ENCODE measurements at places on chromosomes 11 and 22.

DNA sequence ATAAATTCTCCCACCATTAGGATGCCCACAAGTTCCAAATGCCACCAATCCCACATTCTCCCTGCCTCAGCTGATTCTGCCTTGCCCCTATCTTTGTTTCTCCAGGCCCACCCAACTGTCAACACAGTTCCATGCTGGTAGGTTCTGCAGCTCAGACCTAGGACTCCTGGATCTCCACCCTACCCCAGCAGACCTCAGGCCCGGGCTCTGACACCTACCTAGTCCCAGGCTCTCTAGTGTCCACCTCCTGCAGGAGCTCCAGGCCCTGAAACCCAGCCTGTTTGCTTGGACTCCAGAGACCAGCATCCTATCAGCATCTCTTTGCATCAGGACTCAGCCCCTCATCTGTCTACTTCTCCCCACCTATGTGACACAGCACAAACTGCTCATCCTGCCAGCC, 86.5 kb downstream of the PDE2A start:
- no peak for DNase-seq

DNA sequence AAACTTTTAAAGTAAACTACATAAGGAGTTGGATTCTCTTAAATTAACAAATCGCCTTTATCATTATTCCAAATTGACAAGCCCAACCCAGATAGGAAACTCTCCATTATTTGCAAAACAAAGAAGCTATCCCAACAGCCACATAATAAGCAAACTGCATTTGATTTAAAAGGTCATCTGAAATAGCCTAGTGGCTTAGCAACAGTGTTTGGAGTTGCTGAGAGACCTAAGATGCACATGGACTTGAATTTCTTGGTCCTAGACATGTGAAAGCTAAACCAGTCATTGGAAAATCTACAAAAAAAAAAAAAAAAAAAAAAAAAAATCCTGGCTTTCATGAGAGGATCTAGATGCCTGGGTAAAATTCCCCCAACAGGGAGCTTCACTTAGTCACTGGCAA, 69.5 kb downstream of the PRCP start:
- DNase-seq, result no peak

GRCh38 chr22:39444247-39444800, 12.5 kb upstream of the MGAT3 start:
- no peak for DNase-seq

GRCh38 chr11:125429174-125429707, 66.8 kb downstream of the FEZ1 start:
- DNase-seq, result peak; percentile 18

GRCh38 chr22:49470741-49471503, 356.8 kb downstream of the BRD1 start:
- DNase-seq, result no peak

DNA sequence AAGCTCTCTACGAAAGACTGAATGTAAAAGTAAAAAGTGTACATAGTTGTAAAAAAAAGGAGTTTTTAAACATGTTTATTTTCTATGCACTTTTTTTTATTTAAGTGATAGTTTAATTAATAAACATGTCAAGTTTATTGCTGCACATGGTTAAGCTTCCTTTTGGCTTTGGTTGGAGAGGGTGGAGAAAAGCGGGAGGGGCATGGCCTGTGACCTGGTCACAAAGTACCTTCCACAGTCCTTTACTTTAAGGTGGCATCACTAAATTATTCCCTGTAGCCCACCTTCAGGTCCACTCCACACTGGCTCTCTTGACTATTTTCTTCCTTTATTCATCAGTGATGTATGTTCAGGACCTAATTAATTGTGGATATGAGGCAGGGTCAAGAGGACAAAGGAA, 586 bp upstream of the TTC36 start:
- DNase-seq, result no peak

DNA sequence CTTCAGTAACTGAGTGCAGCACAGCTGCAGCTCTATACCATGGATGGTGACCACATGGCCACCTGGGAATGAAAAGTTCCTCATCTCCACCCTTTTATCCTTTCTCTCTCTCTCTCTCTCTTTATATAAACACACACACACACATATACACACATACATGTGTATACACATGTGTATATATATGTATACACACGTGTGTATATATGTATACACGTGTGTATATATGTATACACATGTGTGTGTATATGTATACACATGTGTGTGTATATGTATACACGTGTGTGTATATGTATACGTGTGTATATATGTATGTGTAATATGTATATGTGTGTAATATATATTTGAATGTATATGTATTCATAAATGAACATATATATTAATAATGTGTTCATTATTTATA, 18.8 kb upstream of the FAR1 start:
- no peak for DNase-seq

DNA sequence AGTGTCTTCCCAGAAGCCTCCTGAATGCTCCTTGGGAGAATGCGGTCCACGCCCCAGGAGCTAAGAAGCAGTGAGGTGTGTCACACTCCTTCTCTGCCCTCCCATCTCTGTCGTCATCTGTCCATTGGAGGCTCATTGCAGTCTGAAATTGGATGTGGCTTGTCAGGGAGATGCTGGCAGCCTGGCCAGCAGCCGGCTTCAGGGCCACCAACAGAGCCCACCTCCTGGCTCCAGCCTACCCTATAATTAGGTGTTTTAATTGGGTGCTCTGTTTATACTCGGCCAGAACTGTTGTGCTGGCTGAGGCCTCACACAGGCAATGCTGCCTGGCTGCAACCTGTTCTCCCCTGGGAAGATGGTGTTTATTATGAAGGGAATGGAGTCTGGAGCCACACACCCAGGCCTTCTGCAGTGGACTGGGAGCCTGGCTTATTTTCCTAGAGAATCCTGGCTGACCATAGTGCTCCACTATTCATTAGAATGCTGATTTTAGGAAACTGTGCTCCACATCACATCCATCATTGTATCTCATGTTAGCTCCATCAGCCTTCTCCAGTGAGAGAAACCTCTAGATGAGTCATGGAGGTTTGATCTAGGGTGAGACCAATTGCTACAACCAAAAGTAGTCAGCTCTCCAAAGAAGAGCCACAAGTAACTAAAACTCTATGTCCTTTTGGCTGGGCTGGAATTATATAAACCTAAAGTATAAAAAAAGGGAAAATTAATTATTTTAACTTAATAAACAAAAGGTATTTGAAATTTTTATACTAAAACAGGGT, 86.8 kb upstream of the CRTAM start:
- no peak for DNase-seq

- DNase-seq, result no peak
These were observed 7.3 kb downstream of the UBE2L6 start for GRCh38 chr11:57560146-57560545.

DNA sequence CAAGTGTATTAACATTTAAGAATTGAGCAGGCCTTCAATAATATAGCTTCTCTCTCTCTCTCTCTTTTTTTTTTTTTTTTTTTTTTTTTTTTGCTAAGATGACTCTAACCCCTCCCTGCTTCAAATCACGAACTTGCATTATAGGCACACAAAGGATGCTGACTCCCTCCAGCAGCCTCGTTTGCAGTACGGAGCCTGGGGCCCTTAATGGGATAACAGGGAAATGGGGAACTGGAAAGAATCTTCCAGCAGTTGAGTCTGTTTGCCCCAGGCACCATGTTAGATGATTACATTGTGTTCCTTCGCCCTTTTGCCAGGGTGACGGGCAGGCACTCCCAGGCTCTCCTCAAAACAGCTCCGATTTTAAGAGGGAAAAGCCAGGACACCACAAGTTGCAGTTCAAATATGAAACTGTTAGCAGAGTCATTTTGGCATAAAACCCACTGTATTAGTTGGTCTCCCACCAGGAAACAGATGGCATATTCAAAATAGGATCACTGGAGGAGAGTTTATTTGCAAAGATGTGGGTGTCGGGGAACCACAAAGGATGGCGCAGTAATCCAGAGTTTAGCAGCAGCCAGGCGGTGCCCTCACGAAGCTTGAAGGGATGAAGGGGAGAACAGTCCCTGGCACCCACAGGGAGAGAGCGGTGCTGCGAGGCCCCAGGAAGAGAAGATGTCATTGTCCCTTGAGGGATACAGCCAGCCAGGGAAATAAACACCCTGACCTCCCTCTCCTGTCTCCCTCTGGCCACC, 26.5 kb upstream of the TREH start:
- no peak for DNase-seq

DNA sequence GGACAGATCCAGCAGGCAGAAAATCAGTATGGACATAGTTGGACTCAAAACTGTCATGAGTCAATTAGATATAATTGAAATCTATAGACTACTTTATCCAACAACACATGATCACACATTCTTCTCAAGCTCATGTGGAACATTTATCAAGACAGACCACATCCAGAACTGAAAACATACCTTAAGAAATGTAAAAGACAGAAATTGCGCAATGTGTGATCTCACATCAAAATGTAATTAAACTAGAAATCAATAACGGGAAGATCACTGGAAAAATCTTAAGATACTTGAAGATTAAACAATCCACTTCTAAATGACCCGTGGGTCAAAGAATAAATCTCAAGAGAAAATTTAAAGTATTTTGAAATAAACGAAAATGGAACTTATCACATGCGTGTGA, 435.3 kb downstream of the OPCML start:
- no peak for DNase-seq

- no peak for DNase-seq
These were observed 23.8 kb upstream of the OAF start for GRCh38 chr11:120186774-120187591.

- DNase-seq, result no peak
These were observed 549.3 kb upstream of the CCDC90B start for GRCh38 chr11:83835423-83835822.

GRCh38 chr11:48106166-48106565, 110.4 kb upstream of the OR4B1 start:
- no peak for DNase-seq

GRCh38 chr11:38927993-38928392, 2330.0 kb upstream of the RAG2 start:
- DNase-seq, result no peak

GRCh38 chr11:35614939-35615569, 3.2 kb upstream of the FJX1 start:
- DNase-seq, result no peak

- DNase-seq, result no peak
These were observed 948.2 kb downstream of the NTM start for GRCh38 chr11:132318421-132319157.

DNA sequence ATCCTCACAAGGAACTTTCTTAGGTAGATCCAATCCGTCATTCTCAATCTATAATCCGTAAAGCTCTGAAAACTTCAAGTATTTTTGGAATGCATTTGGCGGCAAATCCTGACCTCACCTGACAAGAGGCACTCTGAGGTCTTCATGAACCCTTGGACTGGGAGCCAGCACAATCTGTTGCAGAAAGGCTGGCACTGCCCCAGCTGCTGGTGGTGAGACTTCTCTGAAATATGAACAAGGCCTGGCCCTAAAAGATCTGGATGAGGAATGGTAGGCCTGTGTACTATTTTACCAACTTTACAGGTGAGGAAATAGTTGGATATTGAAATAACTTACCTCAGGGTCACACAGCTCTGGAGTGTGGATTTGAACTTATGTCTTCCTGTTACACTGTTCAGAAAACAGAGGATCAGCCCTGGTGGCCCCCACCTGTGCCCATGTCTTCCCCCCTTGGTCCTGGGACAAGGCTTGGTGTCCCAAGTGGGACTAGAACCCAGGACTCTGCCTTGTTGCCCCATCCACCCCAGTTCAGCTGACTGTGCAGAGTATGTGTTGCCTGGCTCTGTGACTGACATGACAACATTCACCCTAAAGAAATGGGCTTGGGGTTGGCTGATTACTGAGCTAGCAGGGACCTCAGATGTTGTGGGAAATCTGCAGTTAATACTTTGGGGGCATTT, 471.4 kb downstream of the MN1 start:
- DNase-seq, result no peak

- DNase-seq, result no peak
These were observed 233.1 kb downstream of the CSNK2A3 start for GRCh38 chr11:11119917-11120316.

DNA sequence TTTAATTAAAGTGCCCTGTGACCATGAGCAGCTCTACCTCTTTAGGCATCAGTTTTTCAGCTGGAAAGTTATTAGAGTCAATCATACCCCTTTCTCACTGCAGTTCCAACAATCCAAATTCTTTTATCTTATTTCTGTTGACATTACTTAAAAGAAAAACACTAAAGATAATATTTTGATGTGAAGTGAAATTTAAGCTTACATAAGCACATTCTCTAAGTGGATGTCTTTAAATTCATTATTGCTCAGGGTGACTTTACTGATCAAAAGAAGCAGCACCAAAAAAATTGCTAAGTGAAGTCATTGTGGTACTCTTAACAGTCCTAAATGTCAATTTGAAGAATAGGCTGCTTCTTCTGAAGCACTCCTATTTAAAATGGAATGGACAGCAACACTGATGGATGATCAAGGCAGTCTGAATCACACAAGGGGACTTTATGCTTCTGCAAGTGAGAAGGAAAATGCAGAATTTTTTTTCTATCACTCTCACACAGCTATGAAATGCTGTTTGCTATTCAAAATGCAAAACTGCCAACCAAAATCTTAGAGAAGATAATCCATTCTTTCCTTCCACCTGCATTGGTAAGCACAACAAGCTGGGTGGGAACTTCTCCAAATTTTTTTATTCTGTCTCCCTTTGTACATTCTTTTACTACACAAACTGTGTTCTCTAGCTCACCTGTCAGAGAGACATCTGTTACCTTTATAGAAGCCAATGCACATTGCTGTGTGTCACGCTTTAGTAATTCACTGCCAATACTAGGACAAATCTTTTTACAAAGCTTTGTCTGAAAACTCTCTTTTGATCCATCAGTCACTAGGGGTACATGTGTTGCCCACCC, 179.9 kb downstream of the GRIA4 start:
- DNase-seq, result no peak

DNA sequence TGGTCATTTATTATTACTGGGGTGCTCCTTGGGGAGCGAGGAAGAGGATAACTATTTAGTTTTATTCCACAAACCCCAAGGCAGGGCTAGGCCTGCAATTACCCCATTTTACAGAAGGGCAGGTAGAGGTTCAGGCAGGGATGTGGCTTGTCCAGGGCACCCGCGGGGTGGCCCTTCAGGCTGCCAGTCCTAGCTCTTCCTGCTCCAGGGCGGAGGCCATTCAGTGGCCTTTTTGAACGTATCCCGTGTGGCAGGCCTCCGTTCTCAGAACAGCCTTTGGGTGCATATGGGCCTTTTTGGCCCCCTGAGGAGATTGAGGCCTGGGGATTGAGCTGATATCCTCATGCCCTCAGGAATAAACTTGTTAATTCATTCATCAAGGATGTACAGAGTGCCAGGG, 66.2 kb downstream of the MPPED1 start:
- no peak for DNase-seq

DNA sequence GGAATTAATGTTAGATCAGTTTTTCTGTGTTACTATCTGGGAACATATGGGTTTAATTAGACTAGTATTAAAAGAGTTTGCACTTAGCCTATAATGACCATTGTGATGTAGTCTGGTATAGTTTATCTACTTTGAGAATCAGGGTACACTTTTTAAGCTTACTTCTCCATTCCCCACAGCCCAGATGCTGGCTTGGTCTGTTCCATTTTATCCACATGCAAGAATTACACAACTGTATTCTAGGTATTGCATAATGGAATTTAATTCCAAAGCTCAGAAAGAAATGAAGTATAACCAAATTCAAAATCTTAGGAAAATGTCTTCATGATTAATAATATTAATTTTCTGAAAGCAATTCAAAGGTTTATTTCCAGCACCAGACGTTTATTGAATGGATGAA, 122.2 kb upstream of the PDGFD start:
- DNase-seq, result no peak
